ENCODE measurements at places on chromosomes 7 and 10.

DNA sequence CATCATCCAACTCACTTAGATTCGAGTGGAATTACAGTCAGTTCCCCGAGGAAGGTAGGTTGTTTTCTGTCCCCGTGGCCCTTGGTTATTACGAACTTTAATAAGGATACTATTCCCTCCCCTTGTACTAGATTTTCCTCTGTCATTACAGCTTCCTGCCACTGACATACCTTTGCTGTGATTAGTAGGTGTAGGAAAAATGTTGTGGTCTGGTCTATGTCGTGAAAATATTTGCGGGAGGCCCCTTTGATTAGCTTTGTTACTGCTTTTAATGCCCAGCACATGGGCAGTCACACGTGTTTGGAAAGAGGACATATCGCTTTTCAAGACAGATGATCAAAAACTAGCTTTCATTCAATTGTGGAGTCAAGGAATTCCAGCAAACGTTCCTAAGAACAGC is 92.2 kb downstream of the GATA3 start:
- DNase-seq = no peak

DNA sequence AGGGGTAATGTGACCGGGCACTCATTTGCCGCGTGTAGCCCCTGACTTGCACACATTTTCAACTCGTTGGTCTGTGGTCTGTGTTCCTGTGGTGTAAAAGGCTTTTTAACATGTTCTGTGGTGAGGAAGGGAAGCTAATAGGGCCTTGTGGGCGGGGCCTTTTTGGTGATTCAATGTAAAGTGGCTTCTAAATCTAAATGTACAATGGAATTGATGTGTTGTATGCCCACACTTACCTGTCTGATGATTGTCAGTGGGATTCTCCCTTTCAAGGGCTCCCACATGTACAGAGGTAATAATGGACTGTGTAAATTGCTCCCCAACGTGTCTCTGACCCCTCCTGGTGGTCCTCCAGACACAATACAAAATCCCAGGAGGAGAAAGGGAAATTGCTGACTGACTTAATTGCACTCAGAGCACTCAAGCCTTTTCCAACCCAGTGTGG is 43.1 kb upstream of the GATAD1 start:
- DNase-seq = peak; percentile 19

- no peak for DNase-seq
Measured at GRCh38 chr10:90407851-90408250, 450.0 kb downstream of the HTR7 start.

- DNase-seq = no peak
Measured at GRCh38 chr7:2483494-2483893, 7.3 kb upstream of the GRIFIN start.

DNA sequence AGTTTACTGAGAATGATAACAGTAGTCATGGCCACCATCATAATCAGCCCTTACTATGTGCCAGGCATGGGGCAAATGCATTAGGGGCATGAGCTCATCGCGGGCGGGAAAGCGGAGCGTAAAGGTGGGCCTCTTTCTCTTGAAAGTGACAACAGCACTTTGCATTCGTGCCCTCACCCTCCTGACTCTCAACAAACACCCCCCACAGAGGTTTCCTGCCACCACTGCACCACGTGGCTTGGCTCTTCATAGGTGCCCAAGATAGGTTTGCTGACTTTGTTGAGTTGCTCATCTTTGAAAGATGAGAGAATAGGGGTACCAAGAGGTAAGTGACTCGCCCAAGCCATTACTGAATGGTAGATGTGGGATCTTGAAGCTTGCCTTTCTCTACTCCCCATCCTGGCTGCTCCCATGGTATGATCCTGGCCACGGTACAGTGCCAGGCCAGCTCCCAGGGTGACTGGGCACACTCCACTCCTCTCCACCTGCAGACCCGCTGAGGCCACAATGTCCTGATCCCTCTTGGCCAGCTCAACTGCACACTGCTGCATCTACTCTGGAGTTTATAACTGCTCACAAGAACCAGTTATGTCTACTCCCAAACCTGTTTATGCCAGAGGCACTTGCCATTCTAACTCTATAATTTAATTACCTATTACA is 26.0 kb downstream of the SLIT1 start:
- DNase-seq = no peak

GRCh38 chr10:122457934-122458333 is 3.4 kb upstream of the HTRA1 start:
- no peak for DNase-seq

- no peak for DNase-seq
Measured at GRCh38 chr10:13761490-13762091, 174.8 kb downstream of the PRPF18 start.

GRCh38 chr10:26334932-26335573 is 103.1 kb upstream of the APBB1IP start:
- peak; percentile 43 for DNase-seq

DNA sequence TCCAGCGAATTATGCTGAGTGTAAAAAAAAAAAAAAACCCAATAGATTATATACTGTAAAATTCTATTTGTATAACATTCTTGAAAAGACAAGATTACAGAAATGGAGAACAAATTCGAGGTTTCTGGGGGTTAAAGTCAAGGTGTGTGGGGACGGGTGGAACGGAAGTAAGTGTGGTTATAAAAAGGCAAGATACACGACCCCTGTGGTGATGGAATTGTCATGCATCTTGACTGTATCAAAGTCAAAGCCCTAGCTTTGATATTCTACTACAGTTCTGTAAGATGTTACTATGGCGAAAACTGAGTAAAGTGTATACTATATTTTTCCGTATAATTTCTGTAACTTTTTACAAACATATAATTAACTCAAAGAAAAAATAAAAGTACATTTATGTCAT is 718.2 kb upstream of the PCDH15 start:
- DNase-seq = no peak

DNA sequence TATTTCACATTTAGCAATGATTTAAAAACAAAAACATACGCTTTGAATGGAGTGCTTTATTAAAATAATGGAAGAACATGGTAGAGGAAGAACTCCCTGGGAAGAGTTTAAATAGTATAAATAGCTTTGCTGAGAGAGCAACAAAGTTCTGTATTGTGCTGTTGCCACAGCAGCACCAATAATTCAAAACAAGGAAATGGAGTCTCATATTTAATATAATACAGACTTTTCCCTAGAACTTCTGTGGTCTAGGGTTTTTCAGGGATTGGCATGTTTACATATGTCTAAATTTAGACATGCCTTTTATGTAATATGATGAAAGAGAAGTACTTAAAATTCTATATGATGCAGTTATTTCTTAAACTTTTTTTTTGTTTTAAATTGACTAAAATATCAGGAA is 217.2 kb upstream of the HDAC9 start:
- no peak for DNase-seq

DNA sequence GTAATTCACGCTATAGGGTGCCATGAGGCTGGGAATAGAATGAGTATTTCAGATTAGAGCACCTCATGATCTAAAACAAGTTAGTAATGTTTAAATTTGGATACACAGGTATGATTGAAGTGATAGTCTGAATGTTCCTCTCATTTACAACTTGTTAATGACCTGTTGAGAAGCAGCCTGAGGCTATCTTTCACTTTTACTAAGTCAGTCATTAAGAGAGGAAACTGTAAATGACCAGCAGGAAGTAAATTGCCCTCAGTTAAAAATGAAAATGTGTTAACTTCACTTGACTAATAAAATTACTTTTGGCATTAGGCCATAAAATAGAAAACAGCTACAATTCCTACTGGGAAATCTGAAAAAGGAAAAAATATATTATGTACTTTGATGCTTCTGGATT is 1042.0 kb downstream of the DNAJB9 start:
- DNase-seq = no peak

DNA sequence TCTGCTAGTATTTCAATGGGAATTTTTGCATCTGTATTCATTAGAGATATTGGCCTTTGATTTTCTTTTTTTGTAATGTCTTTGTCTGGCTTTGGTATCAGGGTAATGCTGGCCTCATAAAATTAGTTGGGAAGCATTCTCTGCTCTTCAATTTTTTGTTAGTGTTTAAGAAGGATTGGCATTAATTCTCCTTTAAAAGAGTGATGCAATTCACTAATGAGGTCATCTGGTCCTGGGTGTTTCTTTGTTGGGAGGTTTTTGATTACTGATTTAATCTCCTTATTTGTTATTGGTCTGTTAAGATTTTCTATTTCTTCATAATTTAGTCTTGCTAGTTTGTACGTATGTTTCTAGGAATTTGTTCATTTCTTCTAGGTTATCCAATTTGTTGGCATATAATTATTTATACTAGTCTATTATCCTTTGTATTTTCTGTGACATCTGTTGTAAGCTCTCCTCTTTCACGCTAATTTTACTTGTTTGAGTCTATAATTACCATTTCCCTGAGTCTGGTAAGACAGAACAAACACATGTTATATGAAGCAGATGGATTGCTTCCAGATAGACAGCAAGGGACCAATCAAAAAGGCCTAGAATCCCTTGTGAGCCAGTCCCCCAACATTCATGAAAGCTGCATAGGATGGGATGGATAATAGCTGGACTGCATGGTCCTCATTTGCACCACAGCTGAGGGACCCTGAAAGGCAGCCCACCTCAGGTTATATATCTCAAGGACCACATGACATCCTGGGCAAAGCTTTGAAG is 54.4 kb downstream of the MTPAP start:
- DNase-seq = no peak

GRCh38 chr7:80225361-80225760 is 90.7 kb downstream of the GNAI1 start:
- DNase-seq = no peak

DNA sequence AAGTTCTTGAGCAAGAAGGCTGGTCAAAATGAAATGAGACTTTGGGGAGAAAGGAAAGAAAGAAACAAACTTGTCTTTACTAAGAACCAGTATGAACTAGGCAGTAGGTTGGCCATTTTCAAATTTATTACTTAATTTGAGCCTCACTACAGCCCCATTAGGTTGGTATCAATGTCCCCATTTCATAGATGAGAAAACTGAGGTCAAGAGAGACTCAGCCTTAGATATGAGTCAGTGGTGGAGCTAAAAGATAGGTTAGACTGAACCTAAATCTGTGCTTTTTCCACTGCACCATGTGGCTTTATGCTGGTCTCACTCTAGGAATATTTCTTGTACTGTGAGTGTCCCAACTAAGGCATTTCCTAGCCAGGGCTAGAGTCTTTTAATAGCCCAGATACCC is 8.8 kb downstream of the ZNF503 start:
- DNase-seq = no peak

GRCh38 chr10:33612551-33612950 is 278.1 kb upstream of the NRP1 start:
- DNase-seq = no peak
